Small intestine (tissue), 16 donors: ENCODE measurements at places on chromosomes 5 and 9.

DNA sequence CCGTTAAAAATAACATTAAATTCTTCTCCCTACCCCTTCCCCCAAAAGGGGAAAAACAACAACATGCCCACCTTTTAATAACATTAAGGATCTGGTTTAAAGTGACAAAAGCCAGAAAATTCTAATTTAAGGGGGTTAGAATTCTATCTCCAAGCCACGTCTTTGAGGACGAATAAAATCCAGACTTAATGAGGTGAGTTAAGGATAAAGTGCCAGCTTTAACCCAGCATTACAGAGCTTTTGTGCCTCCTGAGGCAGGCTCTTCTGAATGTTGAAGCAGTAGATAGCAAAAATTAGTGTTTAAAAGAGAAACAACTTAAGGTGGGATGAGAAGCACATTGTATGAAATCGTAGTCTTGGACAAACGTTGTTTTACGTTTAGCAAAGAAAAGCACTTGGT, 329.0 kb upstream of the MPDZ start:
- no peak for DNase-seq

DNA sequence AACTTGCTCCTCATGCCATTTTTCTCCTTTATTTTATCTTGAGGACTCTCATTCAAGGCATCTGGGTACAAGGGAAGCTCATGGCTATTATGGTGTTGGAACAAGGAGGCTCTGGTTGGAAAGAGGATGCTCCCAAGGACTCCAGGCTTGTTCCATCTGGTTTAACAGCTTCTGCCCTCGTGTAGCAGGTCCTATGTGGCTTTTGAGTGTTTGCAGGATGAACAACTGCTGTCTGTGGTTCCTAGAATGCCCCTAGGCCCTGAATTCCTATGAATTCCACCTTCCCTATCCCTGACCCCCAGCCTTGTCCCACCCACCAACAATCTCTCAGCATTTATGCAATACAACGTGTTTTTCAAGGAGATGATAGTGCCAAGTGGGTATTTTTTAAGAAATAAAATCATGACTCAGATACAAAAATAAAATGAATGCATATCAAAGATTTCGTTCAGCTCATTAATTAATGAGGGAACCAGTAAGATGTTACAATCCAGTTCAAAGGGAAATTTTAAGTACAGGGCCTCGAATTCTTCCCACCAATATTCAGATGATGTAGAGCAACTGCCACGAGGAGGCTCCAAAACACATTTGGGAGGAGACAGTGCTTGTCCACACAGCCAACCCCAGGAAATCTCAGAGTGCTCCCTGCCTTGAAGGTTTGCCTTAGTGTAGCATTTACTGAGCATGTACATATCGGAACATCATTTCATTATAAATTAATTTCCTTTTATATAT, 182.0 kb downstream of the MUSK start:
- DNase-seq: no peak

DNA sequence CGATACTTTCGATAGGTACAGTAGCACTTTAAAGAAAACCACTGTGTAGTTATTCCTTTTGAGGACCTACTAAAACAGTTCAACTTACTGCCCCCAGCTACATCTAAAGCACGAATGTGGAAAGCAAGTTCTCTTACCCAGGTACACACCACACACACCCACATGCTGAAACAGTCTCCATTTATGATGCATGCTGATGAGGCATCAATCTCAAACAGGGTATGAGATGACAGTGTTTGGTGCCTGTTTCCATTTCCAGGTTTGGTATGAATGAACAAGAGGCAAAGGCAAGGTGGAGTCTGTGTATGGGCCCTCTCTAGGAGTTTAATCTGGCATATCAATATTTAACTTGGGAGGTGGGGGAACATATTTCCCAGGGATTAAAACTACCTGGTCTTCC, 13.9 kb downstream of the HMGXB3 start:
- DNase-seq: no peak

DNA sequence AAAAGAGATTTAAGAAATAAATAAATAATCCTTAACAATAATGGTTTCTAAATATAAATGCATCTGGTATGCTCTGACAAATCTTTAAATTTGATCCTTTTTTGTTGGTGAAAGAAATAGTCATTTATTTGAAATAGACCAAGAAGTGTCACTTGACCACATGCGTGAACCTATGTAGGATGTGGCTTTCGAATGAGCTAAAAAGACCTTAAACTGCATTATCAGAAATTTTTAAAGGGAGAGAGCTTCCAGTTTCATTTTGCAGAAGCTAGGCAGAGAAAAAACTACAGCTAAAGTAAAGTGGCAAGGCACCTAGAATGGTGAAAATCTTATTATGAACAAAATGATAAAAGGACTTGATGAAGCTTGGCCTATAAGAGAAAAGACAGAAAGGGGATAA, 309.2 kb upstream of the EFNA5 start:
- DNase-seq: no peak

- no peak for DNase-seq
Observed at GRCh38 chr9:19631181-19631580, 157.7 kb downstream of the SLC24A2 start.

DNA sequence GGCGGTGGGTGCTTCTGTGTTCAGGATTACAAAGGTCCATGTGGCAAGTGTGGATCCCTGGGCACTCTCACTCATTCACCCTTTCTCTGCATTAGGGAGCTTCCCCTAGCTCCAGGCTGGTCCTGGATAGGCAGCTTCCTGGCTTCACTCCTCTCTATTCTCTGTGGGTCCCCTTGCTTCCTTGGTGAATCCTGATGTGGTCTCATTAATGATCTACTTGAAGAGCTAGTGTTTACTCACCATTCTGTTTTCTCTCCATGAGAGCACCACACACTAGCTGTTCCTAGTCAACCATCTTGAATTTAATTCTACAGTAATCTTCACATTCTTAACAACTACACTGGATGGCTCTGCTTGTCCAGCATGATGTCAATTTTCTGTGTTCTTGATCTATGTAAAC, 90.0 kb upstream of the PLPPR1 start:
- no peak for DNase-seq

- peak; percentile 78 for DNase-seq
Observed at GRCh38 chr5:68287976-68288706, 72.6 kb downstream of the PIK3R1 start.

- no peak for DNase-seq
Observed at GRCh38 chr9:136372561-136373299, 739 bp downstream of the CARD9 start.

DNA sequence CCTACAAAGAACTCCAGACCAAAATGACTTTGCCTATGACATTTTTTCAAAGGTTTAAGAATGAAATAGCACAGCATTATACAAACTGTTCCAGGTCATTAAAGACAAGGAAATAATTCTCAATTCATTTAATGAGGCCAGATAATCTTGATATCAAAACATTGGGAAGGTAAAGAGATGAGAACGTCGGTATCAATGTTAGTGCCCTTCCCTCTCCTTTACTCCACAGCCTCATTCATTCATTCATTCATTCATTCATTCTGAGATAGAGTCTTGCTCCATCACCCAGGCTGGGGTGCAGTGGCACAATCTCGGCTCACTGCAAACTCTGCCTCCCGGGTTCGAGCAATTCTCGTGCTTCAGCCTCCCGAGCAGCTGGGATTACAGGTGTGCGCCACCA, 64.0 kb downstream of the NACC2 start:
- no peak for DNase-seq

GRCh38 chr9:124877021-124877782, 15.3 kb downstream of the ARPC5L start:
- DNase-seq: no peak

- DNase-seq: peak; percentile 45
Observed at GRCh38 chr5:67746103-67746502, 469.5 kb upstream of the PIK3R1 start.

- DNase-seq: no peak
Observed at GRCh38 chr5:113989278-113989912, 372.5 kb upstream of the KCNN2 start.

DNA sequence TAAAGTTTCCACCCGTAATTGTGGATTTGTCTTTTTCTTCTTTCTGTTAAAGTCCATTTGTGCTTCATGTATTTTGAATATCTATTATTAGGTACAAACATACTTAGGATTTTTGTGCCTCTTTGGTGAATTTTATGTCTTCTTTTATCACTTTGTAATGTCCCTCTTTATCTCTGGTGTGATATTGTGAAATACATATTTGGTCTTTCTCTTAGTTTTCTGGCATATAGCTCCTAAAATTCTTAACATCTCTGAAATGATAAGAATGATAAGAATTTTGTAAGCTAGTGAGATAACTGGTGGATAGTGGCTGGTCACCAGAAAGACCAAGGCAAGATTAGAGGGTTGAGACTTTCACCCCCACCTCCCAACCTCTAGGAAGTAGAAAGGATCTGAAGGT, 111.1 kb downstream of the KCTD16 start:
- DNase-seq: no peak

DNA sequence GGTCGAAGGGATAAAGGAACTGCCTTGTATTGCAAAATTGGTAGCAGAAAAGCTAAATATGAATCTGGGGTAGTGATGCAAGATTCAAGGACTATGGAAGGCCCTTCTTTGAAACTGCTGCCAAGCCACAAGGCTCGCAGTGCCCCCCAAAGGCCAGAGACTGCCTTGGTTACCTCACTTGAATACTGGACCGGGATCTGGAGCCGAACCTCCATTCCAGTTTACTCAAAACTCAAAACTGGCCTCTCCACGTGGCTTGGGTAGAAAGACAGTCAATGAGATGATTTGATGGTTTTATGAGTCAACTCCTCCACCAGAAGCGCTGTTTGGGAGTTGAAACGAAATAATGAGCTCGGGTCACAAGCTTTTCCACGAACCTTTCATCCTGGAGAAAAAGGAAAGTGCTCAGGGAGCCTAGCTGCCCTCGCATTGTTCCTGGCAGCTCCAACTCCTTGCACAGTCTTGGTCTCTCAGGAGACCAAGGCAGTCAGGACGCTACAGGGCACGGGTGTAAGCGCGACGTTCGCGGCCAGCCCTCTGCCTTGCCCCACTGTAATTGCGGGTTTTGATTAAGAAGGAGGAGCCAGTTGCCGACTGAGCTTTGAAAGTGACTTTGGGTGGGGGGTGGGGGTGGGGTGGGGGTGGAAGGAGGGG, 2.8 kb downstream of the ST8SIA4 start:
- DNase-seq: peak; percentile 20

GRCh38 chr5:177403102-177403791, 2.8 kb upstream of the PFN3 start:
- peak; percentile 51 for DNase-seq

DNA sequence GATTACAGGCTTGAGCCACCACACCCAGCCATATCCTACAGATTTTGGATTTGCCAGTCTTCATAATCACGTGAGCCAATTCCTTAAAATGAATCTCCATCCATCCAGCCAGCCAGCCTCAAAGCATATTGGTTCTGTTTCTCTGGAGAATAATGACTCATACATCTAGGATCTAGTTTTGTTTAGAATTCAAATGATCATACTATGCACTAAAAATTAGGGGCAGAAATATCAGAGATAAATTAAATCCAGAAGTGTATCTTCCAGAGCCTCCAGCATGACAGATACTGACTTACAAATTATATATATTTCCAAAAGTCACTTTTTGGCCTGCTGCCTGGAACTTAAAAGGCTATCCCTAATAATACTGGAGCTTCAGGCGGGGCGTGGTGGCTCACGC, 119.1 kb upstream of the NR5A1 start:
- DNase-seq: no peak

- no peak for DNase-seq
Observed at GRCh38 chr5:109605207-109605730, 84.5 kb upstream of the MAN2A1 start.

GRCh38 chr5:135135530-135136226, 101.7 kb upstream of the PITX1 start:
- peak; percentile 61 for DNase-seq

- no peak for DNase-seq
Observed at GRCh38 chr9:93253633-93254032, 69.7 kb downstream of the WNK2 start.

DNA sequence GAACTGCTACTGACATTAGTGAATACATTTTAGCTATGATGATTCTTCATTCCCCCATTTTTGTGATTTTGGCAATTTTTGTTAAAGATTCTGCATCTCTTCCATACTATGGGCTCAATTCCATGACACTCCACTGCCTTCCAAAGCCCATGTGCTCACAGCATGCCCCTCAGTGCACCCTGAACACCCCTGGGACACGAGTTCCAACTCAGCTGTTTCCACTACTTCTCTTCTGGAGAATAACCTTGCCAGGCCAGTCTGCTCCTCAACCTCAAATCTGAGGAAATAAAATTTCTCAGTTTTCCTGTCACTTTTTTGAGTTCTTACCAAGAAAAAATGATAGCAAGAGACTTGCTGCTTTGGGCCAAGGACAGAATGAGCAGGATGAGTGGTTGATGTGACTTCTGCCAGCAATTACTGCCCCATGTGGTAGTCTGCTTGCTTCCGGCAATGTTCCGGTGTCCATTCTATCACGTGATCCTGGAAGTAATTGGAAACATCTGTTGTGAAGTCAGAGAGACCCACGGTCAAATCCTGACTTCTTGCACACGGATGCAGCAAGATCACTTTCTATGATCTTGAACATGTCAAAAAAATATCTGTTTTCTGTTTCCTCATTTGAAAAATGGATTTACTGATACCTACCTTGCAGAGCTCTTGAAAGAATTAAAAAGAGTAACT, 58.3 kb downstream of the EGFLAM start:
- DNase-seq: peak; percentile 5

DNA sequence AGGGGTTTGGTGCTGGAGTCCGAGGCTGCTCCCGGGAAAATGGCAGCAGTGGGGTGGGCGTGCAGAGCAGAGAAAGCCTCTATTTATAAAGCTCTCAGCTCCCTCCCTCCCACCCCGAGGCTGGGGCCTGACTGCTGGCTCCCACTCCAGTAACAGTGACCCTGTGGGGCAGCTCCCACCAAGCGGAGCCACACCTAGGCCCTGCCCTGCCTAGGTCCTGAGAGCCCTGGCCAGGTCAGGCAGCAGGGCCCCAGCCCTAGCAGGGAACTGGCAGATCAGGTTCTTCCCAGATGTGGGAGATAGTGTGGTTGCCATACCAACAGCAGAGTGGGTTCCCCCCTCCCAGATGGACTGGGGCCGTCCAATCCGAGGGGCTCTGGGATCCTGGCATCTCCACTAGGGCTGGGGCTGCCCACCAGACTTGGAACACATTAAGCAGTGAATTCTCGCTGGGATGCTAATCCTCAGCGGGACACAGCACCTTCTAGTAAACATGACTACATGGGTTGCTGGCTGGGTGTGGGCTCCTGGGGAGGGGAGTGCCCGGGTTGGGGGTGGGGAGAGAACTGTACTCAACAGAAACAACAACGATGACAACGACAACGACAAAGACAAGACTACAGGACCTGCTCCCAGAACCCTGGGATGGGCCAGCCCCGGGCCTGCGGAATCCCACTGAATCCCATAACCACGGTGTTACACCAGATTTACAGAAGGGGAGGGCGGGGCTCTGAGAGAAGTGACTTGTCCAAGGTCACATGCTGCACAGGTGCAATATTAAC, 1.5 kb downstream of the SH3GLB2 start:
- peak; percentile 76 for DNase-seq
